Renal pelvis (tissue), 12 donors: ENCODE measurements at places on chromosomes 12 and 14.

DNA sequence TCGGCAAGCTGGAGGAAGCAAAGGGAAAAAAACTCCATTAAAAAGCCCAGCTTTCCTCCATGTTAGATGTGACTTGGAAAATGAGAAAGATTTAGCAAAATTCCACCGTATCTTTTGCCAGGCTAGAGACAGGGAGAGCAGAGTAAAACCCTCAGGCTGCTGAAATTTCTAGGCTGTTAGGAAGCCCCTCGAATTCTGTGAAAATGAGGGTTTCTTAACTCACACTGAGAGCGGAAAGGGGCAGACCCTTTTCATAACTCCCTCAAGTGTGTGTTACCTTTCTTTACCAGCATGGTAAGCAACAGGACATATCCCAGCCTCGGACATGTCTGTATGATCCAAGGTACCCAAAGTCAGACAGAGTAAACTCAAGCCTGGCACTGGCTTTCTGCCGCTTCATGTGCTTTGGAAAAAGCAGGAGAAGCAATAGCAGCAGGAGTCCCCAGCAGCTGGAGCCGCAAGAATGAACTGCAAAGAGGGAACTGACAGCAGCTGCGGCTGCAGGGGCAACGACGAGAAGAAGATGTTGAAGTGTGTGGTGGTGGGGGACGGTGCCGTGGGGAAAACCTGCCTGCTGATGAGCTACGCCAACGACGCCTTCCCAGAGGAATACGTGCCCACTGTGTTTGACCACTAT is at the start of gene RHOJ:
Gene RHOJ (plus strand): TSS at position 37 of the 637 bp plus-strand sequence. CDS start 427 bp downstream, at position 464.
- DNase-seq, result peak; percentile 39

- no peak for DNase-seq
Observed at GRCh38 chr14:89422952-89423345, 5.9 kb upstream of the FOXN3 start.

DNA sequence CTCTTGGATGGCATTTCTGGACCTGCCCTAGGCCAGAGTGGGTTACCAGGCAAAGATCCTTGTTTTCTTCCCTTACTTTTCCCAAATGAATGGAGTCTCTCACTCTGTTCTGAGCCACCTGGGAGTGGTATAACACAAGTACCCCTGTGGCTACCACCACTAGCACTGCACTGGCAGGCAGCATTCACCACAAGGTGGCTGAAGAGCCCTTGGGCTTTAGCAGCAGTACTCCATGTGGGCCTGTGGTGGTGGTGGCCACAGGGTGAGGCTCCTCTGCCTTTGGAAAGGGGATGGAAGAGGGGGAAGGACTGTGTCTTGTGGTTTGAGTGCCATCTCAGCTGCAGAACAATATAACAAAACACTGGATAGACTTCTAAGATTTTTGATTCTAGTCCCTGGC is 38.1 kb upstream of the LMNTD1 start:
- no peak for DNase-seq

GRCh38 chr14:45810152-45810872 is 557.3 kb upstream of the MIS18BP1 start:
- DNase-seq, result peak; percentile 10

DNA sequence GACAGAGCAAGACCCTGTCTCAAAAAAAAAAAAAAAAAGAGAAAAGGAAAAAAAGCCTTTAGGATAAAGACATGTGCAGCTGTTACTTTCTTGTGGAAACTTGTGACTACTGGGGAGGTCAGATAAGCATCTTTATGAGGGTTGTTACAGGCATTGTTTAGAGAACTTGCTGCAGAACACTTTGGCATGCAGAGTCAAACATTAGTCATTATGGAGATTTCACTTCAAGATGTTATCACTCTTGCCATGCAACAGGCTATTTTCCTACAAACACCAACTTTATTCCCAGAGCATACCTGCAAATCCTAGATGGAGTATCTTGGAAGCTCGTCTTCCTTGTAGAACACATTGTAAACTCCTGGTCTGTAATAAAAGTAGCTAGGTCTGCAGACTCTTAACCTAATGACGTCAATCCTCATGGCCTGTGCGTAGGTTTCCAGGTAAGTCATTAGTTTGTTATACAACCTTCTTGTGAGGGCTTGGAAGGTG is 36.3 kb upstream of the WDR89 start:
- peak; percentile 49 for DNase-seq

GRCh38 chr14:103155010-103155409 is 31.7 kb downstream of the TNFAIP2 start:
- no peak for DNase-seq

DNA sequence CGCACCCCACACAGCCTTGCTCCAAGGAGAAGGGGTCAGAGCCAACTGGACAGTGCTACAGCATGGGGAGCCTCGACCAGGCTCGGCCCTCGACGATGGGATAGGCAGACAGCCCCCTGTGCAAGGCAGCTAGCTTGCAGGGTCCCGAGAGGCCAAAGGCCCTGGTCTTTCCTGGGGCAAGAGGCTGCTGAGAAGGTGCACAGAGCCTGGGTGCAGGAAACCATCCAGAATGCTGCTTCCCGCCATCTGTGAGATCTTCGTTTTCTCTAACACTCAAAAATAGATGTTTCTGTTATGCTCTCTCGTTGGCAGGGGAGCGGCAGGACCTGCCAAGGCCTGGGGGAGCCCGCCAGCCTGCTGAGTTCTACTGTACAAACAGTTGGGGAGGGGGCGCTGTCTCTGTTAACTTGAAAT is 168.0 kb upstream of the RTL1 start:
- no peak for DNase-seq
